ENCODE measurements at places on chromosomes 16 and 17.

DNA sequence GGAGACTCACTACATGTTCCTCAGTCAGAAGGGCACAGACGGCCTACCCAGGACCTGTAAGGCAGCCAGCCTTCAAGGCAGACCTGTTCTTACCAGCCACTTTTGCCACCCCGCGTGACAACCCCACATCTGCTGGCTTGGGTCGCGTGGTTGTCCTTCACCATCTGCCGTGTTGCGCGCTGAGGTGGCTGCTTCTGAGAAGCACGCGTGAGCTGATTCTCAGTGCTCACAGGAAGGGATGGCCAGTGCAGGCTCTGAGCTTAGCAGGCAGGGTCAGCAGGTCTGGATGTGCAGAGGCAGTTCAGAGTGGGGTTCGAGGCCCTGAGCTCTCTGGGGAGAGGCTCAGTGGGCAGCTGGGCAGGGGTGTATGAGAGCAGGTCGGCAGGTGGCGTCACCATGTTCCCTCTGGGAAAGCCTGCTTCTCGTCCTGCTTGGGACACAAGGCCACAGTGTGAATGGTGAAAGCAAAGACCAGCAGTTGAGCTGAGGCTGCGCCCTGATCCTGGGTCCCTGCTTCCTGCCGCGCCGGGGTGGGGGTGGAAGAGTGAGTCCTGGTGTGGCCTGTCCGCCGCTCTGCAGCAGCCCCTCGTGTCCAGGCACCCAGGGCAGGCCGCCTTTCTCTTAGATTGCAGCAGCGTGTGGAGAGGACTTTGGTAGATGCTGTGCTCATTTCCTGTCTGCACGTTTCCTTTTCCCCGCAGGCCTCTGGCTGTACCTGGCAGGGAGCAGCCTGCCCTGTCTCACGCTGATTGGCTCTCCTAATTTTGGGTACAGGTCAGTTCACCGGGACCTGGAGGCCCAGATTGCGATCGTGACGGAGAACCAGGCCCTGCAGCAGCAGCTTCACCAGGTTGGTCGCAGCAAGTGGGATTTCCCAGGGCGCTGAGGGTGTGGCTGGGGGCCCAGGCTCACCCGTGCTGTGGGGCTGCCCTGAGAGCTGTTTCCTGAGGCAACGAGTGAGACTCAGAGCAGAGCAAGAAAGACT is 36.0 kb downstream of the PGS1 start:
- no peak for DNase-seq

DNA sequence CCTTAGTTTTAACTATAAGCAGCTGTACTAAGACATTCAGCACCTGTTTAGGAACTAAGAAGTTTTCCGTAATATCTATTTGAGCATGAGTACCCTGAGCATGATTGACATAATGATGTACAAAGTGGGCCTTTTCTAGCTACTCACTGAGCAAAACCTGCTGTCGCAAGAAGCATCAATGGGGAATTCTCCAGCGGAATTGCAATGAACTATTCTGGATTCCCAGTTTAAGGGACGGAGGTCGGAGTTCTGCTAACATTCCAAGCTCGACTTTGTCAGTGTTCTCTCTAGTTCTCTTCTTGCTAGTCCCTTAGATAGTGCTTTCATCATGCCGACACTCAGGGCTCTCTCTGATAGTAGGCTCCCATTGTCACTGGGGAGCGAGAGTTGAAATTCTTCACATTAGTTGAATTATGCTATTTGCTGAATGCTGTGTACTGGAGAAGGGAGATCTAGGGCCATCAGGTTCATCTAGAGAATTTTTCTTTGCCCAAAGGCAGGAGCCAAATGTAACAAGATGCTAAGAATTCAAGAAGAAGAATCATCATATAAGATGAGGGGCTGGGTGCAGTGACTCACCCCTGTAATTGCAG is 40.2 kb upstream of the MYH2 start:
- no peak for DNase-seq

GRCh38 chr17:42288803-42289610 is 709 bp downstream of the STAT5A start:
- no peak for DNase-seq

DNA sequence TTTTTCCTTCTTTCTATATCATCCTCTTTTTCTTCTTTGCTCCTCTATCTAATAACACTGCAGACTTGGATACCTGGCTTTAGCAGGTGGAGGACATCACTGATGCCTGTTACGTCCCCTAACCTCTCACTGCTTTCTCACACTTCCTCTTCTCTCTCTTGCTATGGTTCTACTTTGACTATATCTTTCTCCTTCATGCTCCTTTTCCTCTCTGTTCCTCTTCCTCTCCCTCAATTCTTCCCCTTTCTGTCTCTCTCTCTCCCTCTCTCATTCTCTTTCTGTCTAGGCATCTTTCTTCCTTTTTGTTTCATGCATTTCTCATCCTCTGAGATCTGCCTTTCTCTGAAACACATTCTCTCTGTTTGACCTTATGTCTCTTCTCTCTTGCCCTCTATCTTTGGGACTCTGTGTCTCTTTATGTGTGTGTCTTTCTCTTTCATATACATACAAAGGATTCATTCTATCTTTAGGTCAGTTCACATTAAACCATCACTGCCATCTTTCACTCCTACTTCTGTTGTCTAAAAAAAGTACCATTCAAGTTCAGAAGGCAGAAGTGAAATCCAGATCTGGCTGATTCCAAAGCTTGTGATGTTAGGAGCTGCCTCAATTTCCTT is 353.7 kb downstream of the SHISA9 start:
- DNase-seq = no peak

- no peak for DNase-seq
Measured at GRCh38 chr17:571224-571623, 143.4 kb downstream of the VPS53 start.

- no peak for DNase-seq
Measured at GRCh38 chr17:68320311-68320865, 29.1 kb downstream of the ARSG start.

GRCh38 chr16:16037521-16037920 is 88.1 kb downstream of the ABCC1 start:
- no peak for DNase-seq

DNA sequence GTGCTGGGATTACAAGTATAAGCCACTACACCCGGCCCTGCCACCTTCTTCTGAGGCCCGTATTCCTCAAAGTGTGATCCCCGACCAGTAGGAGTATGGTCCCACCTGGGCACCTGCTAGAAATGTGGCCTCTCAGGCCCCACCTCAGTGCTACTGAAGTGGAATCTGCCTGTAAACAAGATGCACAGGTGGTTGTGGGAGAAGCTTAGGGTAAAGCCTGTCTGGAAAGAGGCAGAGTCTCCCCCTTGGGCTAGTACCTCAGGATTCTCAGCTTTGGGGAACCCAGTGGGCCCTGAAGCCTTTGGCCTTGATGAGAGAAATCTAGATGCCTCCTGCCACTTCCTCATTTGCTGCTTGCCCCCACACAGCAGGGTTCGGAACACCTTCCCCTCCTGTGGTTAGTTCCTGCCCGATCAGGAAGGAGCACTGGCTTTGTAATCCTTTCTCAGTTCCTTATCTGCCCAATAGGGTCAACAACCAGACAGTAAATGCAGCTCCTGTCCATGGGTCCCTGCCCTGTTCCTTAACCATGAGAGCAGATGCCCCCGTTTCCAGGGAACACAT is 25.2 kb downstream of the TK2 start:
- DNase-seq = no peak

- no peak for DNase-seq
Measured at GRCh38 chr16:70736465-70737376, 50.9 kb upstream of the MTSS2 start.

DNA sequence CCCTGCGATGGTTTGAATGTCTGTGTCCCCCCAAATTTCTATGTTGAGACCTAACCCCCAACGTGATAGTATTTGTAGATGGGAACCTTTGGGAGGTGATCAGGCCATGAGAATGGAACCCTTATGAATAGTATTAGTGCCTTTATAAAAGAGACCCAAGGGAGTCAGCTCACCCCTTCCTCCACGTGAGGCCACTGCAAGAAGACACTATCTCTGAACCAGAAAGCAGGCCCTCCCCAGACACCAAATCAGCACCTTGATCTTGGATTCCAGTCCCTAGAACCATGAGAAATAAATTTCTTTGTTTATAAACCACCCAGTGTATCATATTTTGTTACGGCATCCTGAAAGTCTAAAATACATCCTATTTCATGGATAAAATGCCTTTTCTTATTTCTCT is 64.4 kb upstream of the LRRC37A3 start:
- no peak for DNase-seq

DNA sequence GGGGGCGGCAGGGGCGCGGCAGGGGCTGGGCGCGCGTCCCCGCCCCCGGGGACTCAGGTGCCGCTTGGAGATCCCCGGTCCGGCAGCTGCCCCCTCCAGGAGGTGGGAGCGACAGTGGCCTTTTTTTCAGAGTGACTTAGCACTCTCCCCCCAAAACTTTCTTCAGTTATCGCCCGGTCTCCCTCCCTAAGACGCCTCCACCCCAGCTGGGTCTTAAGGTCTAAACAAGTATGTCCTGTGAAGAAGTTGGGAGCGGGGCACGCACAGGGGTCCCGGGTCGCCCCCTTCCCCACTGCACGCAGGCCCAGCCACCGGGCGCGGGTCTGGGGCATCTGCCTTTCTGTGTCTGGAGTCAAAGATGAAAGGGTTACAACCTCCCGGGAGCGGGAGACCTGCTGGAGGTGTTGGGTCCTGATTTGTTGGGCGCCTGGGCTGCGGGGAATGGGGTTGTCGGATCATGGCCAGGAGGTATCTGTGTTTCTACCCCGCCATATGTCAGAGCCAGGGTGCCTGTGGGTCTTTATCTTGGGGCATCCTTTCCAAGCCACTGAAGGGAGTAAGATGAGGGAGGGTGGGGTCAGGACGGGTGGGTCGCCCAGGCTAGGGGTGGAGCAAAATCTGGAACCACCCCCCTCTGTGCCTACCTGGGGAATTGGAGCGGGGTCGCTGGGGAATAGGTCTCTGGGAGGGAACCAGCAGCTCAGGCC is 757 bp downstream of the FMNL1 start:
- DNase-seq = no peak

- no peak for DNase-seq
Measured at GRCh38 chr16:87459833-87460232, 33.0 kb downstream of the ZCCHC14 start.

- no peak for DNase-seq
Measured at GRCh38 chr16:20004931-20005330, 68.8 kb downstream of the GPR139 start.

DNA sequence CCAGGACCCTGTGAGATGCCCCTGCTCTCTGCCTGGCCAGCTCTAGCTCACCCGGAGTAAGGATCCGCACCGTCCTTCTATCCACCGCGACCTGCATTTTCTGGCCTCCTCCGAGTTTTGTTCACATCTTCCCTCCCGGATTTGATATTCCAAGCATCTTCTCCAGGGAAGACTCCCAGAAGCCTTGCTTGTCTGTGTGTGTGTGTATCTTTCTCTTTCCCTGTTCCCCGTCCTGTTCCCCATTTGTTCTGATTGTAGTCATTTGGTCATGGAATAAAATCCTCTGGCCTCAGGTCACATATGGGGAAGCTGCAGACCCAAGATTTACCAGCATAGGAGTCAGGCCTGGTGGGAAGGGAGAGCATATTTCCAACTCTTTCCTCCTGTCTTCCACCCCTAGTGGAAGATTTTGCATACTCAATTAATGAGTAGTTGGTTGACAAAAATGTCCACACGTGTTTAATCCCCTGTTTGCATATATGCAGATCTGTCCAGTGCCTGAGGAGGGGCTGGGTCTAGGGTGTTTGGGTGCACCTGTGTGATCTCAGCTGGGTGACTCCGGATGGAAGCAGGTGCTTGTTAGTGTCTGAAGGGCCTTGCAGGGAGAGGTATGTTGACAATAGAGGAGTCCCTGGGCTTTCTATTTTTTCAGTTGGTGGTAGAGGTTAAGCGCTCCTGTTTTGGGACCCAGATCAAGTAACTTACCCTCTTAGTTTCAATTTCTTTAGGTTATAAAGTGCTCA is 1.9 kb downstream of the PRAC1 start:
- DNase-seq = no peak

- DNase-seq = no peak
Measured at GRCh38 chr17:32386844-32387243, 36.9 kb downstream of the ZNF207 start.

DNA sequence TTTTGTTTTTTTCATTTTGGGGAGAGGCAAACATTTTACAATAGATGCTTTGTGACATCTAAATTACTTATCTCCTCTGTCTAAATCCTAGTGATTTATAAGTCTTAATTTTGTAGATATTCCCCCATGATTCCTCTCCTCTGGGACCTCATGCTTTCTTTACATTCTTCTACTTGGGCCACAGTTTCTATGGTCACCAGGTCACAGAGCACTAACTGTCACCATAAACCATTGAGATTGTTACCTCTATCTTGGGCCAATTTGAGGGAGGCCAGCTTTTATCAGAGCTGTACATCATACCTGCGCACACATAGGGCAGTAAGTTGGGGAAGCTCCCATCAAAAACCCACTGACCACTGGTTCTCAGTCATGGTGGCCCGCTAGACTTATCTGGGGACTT is 582.1 kb upstream of the SALL1 start:
- no peak for DNase-seq

DNA sequence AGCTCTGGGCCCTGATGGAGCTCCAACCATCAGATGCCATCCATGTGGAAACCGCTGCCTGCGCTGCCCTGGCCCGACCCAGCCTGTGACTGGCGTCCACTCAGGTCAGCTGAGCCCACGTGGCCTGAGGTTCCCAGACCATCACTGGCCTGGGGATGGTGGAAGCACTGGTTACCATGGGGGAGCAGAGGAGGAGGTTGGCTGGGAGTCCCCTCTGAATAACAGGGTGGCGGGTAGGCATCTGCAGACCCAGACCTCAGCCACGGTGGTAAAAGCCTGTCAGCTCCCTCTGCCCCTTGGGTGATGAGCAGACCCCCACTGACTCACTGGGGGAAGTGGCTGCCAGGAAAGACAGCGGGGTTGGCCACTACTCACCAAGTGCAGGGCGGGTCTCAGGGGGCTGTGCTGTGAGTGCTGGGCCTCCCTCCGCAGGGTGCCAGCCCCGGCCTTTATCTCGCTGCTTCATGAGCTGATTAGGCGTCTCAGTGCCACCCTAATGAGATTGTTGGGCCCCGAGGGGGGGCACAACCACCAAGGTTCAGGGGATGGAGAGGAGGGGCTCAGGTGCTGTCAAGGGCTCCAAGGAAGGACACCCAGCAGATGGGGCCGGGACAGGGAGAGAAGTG is at the start of gene PDE6G:
Gene PDE6G (minus strand): TSS at position 425 of the 626 bp plus-strand sequence. CDS start 3,237 bp downstream, outside the sequence.
- DNase-seq = no peak

GRCh38 chr16:47055136-47055885 is 81.8 kb upstream of the DNAJA2 start:
- DNase-seq = no peak

DNA sequence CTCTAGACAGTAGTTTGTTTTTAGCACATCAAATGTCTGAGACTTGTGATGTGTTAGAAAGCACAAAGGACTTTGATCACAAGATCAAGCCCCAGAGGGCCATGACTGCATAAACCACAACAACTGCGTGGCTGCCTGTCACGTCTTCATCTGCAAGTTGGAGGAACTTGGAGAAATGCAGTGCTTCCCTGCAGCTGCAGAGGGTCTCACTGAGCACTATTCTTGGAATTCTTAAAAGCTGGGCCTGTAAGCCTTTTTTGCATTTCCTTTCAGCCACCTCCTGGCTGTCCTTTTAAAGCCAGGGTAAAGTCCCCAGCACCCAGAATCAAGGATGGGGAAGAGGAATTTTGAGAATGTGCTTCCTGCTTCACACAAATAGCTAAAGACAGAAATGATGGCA is 431.3 kb downstream of the MAF start:
- DNase-seq = no peak

GRCh38 chr17:48558057-48558830 is 13.3 kb upstream of the HOXB2 start:
- no peak for DNase-seq

GRCh38 chr16:75733305-75734211 is 7.3 kb upstream of the CPHXL start:
- no peak for DNase-seq
